AG09309 (cell line): ENCODE measurements at places on chromosomes 12 and 14.

DNA sequence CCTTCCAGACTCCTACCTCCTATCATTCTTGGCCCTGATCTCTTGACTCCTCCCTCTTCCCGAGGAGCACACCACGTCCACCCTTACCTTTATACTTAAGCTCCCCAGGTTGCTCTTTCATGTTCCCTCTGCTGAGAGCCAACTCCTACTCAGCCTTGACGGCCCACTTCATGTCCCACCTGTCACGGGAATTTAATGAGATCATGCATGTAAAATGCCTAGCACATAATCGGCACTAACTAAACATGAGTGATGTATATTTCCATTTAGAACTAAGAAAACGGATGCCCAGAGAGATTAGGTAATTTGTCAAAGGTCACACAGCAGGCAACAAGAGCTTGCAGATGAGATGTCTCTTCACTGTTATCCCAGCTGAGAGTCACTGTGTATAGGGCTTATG lies 45.1 kb downstream of the NOS1 start:
- DNase-seq, result no peak

DNA sequence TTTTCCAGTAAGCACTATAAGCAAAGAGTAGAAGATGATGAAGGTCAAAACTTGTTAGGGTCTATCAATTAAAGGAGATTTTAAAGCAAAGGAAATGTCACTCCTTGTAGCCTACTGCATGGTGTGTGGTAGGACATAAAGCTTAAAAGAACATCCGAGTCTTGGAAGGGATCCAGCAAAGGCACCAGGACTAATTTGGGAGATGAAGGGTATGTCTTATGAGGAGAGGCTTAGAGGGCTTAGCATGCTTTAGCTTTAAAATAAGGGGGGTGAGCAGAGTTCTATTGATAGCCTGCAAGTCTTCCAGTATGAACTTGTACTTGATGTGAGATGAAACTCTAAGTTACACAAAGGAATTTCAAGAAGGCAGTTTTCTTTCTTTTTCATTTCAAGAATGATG lies 11.8 kb upstream of the MYBPC1 start:
- no peak for DNase-seq

DNA sequence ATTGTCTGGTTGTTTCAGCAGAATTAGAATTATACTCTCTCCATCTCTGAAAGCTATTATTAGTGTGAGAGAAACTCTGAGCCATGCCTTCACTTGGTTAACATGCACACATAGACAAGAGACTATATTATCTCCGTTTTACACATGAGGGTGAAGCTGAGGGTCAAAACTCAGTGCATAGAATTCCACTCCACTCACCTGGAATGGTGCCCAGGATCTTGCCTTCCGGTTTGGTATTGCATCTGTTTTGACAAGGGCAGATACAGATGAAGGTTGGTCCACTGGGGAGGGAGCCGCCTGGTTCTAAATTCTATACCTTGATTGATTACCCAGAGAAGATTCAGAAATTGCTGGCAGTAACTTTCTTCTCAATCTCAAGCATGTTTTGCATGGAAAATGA lies 149.5 kb upstream of the PELI2 start:
- no peak for DNase-seq

DNA sequence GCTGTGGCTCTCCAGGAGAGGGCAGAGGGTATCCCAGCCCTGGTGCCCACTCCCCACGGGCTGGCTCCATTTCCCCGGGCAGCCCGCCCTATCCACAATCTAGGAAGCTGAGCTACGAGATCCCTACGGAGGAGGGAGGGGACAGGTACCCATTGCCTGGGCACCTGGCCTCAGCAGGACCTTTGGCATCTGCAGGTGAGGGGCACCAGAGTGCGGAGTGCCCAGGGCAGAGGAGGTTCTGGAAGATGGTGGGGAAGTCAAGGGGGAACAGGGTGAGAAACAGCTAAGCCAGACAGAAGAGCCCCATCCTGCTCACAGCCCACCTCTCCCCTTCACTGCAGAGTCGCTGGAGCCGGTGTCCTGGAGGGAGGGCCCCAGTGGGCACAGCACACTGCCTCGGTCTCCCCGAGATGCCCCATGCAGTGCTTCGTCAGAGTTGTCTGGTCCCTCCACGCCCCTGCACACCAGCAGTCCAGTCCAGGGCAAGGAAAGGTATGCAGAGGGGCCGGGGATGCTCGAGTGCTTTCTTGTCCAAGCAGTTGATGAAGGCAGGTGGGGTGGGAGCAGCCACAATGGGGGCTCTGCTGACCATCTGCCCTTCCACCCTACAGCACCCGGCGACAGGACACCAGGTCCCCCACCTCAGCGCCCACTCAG lies 10.3 kb downstream of the TNS2 start:
- DNase-seq, result no peak

DNA sequence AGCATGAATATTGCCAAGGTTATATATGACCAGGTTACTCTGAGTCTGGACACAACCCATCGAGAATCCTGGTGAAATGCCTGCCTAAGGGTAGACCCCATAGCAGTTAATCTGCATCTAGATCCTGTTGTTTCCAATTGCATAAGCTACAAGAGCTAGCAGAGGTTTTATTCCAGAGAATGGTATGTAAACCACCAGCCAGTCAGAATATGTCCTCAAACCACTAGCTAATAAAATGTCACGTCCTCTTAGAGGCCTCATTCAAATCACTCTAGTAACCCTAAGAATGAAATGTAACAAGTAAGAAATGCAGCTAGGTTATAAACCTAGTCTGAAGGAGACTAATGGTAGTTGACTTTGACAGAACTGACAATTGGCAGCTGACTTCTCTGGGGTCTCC lies 9.0 kb upstream of the YLPM1 start:
- DNase-seq, result no peak

DNA sequence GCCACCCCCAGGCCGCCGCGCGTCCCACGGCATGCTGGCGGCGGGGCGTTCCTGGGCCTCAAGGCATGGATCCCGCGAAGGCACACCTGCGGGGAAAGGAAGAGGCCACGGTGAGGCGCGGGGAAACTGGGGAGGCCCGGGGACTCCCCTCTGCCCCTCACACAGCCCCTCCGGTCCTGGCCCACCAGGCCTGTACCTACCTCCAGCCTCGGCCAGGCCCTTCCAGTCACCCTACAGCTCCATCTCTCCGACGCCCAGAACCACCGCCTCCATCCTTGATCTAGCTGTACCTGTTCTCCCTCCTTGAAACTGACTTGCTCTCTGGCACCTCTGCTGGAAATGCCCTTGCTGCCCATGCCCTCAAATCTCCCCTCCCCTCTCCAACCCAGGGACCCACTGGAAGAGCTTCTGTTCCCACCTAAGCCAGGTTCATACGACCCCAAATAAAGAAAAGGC lies 1.7 kb downstream of the ANKRD9 start:
- no peak for DNase-seq

- no peak for DNase-seq
Measured at GRCh38 chr14:63904724-63905123, 51.9 kb downstream of the SYNE2 start.
